ENCODE measurements at places on chromosomes 1 and 21.

DNA sequence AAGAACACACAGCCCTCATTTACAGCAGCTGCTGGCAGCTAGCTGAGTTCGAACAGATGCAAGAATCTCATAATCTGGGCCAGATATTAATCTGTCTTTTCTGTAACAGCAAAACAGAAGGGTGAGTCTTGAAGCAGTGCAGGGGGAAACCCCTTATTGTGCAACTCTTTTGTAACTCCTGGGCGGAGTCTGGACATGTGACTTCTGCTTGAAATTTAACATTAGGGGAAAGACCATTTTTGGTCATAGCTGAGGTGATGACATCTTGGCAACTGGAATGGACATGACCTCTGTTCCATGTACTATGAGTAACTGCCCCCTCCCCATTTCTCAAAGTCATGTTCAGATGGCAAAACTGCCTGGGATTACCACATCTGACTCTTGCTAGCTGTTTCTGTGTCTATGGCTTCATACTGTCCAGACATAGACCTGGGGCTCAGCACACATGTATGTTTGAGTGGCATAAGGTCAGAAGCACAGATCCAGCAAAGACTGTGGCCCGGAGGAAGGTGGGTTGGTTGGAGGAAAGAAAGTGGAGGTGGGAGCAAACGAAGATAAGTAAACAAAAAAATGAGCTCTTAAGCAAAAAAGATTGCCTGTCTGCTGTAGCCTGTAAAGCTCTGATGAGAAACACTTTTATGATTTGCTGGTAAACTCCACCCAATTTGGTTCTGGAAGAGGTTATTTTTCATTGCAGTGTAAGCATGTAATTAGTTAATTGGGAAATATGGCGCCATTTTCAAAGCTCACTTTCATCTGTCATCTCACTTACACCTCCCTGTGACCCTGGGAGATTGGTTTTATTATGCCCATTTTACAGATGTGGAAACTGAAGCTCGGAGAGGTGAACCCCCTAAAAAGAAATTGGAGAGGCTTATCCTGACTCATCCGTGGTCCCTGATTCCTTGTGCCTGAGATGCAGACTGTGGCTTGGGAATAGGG, 26.1 kb downstream of the ETS2 start:
- peak; percentile 100 for DNase-seq

GRCh38 chr1:210222340-210223006, 10.1 kb upstream of the SERTAD4 start:
- DNase-seq, result peak; percentile 70

GRCh38 chr1:107515702-107516101, 374.9 kb downstream of the NTNG1 start:
- DNase-seq, result no peak

- DNase-seq, result no peak
Measured at GRCh38 chr1:6303397-6304012, 42.6 kb upstream of the GPR153 start.

DNA sequence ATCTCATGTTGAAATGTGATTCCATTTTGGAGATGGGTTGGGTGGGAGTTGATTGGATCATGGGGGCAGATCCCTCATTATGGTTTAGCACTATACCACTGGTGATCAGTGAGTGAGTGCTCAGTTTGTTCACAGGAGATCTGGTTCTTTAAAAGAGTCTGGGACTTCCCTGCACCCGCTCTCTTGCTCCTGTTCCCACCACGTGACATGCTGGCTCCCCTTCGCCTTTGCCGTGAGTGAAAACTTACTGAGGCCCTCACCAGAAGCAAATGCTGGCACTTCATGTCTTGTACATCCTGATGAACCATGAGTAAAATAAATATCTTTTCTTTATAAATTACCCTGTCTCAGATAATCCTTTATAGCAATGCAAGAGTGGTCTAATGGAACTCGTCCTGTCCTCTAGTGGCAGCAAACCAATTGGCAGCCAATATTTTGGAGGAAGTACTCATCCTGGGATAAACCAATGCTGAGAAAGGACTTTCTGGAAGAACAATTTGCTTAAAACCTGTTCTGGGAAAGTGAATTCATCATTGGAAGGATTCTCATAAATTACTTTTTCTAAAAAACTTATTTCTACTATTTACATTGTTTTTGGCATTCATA, 27.8 kb upstream of the CYP4A11 start:
- DNase-seq, result no peak

GRCh38 chr1:119731741-119732430, 20.2 kb downstream of the PHGDH start:
- DNase-seq, result no peak

DNA sequence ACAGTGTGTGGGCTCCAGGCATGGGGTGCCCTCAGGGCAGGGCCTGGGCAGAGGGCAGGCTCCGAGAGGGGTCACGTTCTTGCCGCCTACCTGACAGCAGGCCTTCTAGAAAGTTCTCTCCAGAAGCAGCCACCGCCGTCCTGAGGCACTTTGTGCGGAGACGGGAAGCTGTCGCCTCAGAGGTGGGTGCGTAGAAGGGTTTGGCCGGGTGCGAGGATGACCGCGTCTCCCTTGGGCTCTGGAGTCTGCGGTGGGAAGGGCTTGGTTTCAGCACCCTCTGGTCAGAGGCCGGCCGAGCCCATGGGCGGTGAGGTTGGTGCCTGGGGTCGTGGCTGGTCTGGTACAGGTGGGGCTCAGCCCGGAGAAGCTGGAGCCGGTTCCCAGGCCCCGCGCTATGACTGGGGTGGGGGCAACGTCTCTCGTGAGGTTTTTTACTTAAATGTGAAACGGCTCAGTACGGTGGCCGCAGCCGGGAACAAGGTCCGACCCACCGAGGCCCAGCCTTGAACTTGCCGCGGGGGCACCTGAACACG, 10.1 kb upstream of the TTLL10 start:
- DNase-seq, result no peak

DNA sequence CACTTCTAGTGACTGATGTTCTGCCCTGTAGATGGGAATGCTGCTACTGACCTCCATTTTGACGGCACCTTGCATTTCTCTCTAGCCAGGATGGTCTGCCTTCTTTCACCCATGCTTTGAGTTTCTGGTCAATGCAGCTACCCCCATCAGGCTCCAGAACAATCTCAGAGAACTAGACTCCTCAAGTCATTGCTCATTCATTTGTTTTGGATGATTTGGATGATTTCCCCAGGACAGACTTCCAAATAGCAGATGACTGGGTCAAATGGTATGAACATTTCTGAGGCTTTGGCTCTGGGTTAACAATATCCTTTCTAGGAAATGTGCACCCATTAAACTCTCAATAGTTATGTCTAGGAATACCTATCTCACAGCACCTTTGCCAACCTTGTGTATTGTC, 63.9 kb downstream of the CSMD2 start:
- DNase-seq, result no peak

DNA sequence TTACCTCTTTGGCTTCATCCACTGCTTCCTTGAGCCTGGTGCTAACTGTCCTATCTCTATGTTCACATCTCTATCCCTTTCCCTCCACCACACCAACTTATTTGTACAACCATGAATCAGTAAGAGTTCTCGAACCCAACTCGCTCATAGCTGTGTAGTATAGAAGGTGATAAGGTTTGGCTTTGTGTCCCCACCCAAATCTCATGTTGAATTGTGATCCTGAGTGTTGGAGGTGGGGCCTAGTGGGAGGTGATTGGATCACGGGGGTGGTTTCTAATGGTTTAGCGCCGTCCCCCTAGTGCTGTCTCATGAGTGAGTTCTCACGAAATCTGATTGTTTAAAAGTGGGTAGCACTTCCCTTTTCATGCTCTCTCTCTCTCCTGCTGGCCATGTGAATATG, 235.6 kb upstream of the FMN2 start:
- no peak for DNase-seq

- no peak for DNase-seq
Measured at GRCh38 chr1:170296642-170297041, 150.9 kb downstream of the NTMT2 start.

GRCh38 chr1:52460694-52461093, 56.3 kb downstream of the PRPF38A start:
- DNase-seq, result peak; percentile 23

DNA sequence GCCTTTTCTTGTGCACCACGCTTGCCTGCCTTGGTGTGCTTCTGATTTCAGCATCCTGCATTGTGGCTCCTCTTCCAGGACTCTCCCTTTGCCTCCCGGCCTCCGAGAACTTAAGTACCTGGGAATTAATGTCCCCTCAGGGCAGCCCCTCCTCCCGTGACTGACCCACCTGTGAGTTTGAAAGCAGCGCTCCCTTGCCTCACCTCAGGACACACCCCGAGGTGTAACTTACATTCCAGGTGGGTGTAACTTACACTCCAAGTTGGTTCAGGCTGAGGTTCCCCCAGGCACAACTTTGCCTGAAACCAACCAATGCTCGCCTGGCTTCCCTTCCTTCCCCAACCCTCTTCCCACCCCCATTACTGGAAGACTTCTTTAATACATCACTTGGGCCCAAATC, 161.4 kb downstream of the KAZN start:
- DNase-seq, result no peak
